ENCODE measurements at places on chromosomes 1 and 21. TPM values are rescaled to one million over a fixed set of nuclear protein-coding genes. Genes with fewer than 3 reads are reported as not detected.

GRCh38 chr1:62484824-62485468, 48.1 kb downstream of the USP1 start:
- DNase-seq, result no peak

- no peak for DNase-seq
Measured at GRCh38 chr1:235127203-235127602, 1.4 kb downstream of the TOMM20 start.

- no peak for DNase-seq
Measured at GRCh38 chr1:2021550-2021949, 2.4 kb downstream of the GABRD start.

Gene ZNF695
- 0.06 TPM for total RNA-seq
